ENCODE measurements at places on chromosomes 5 and 9.
A peak's percentile ranks its signal among the peaks of the same experiment; 100 is the strongest.

DNA sequence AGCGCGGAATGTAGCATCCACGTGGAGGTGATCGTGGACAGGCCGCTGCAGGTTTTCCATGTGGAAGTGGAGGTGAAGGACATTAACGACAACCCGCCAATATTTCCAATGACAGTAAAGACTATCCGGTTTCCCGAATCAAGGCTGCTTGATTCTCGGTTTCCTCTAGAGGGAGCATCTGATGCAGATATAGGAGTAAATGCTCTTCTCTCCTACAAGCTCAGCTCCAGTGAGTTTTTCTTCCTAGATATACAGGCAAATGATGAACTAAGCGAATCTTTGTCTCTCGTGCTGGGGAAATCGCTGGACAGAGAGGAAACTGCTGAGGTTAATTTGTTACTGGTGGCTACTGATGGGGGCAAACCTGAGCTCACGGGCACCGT, 598 bp downstream of the PCDHA2 start:
- DNase-seq = no peak

GRCh38 chr9:35114840-35115628, 628 bp downstream of the ATOSB start:
- no peak for DNase-seq

DNA sequence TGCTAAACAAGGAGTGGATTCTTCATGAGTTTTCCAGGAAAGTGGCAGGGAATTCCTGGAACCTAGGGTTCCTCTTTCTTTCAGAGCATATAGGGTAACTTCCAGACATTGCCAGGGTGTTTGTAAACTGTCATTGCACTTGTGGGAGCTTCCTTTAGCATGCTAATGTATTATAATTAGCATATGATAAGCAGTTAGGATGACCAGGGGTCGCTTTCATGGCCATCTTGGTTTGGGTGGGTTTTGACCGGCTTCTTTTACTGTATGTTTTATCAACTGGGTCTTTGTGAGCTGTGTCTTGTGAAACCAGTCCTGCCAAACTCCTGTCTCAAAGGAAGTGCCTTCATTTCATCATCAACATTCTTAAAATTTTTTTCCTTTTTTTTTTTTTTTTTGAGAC, 11.9 kb upstream of the MELK start:
- no peak for DNase-seq

GRCh38 chr5:150574818-150575547, 65.5 kb upstream of the SYNPO start:
- no peak for DNase-seq

GRCh38 chr5:177195307-177195952, 61.9 kb downstream of the NSD1 start:
- DNase-seq = peak; percentile 46

DNA sequence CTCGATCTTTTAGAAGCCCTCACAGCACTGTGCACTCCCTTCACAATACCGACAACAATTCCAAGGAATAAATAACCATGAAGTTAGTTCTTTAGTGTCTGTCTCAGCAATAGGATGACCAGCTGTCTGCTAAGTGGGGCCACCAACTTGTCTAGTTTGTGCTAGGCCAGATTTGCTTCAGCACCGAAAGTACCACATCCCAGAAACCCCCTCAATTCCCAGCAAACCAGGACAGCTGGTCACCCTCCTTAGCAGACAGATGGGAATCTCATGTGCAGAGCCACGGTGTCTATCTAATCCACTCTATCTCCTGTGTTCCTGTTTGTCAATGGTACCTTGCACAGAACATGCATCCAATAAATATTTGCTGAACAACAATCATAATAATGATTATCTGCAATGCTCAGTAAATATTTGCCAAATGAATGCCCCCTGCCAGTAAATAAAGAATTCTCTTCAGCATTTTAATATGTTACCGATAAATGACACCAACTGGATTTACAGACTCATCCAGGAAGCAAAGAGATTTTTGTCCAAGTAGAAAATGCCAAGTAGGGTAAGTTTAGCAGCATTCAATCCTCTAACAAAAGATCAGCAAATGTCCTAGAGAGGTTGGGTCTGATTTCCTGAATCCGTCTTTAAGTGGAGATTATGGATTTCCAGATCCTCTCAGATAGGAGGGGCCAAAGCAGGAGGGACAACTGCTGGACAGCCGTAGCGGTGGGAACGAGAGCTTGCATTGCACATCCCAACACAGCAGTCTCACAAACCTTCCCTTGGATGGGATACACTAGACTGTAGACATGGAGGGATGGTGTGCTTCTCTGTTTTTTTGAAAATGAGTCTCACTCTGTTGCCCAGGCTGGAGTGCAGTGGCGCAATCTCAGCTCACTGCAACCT, 51.9 kb upstream of the ANKRD33B start:
- no peak for DNase-seq

DNA sequence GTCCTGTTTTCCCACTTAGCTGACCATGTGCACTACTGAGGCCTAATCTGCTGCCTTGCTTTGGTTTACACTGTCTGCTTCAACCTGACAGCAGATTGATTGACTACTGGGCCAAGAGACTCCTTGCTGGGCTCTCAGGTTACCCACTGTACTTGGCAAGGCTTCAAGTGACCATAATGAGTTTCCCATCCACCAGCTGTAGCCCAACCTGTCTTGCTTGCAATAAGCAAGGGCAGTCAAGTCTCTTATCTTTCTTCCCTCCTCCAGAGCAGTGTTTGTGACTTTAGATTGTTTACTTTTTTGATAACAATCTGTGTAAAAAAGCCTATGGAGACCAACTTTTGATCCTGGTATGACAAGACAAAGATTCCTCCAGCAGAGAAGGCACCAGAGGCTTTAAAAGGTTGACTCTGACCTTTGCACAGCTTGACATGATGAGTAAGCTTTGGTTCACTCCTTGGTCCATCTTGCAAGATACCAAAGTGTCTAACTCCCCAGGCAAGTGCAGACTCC, 912.3 kb upstream of the SEMA6A start:
- no peak for DNase-seq

DNA sequence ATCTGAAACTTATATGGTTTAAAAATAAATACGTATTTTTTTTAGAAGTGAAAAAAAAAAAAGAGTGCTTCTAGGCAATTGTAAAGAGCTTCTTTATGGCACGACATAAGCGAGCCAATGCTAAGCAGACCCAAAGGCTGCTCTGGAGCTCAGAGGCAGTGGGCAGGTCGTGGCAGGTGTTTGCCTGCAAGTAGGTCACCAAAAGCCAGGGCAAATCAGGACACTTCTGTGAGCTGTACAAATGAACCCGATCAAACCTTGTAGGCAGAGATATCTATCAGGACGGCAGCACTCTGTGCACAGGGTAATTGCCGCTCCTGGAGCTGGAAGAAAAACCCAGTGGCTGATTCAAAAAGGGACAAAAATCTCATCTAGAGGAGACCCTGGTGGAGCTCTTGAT, 75.9 kb downstream of the IRX2 start:
- no peak for DNase-seq

DNA sequence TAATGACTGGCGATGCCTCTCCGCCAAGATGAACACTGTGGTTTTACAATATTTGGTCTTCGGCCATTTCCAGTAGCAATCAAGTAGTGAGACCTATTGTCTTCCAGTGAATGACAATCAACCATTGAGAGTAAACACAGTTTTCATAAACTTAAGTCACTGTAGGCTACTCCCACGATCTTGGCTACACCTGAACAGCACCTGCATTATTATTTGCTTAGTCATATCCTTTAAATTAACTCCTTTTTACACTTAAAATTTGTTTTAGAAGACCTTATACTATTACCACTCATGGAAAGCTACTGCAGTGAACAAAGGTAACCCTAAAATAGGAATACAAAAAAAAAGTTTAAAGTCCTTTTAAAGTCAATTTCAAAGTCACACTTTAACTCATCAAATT, 58.2 kb downstream of the ZNF354C start:
- DNase-seq = no peak

GRCh38 chr5:36369219-36369690, 67.6 kb upstream of the RANBP3L start:
- no peak for DNase-seq

- no peak for DNase-seq
Measured at GRCh38 chr5:74192606-74193299, 447.8 kb downstream of the ENC1 start.

DNA sequence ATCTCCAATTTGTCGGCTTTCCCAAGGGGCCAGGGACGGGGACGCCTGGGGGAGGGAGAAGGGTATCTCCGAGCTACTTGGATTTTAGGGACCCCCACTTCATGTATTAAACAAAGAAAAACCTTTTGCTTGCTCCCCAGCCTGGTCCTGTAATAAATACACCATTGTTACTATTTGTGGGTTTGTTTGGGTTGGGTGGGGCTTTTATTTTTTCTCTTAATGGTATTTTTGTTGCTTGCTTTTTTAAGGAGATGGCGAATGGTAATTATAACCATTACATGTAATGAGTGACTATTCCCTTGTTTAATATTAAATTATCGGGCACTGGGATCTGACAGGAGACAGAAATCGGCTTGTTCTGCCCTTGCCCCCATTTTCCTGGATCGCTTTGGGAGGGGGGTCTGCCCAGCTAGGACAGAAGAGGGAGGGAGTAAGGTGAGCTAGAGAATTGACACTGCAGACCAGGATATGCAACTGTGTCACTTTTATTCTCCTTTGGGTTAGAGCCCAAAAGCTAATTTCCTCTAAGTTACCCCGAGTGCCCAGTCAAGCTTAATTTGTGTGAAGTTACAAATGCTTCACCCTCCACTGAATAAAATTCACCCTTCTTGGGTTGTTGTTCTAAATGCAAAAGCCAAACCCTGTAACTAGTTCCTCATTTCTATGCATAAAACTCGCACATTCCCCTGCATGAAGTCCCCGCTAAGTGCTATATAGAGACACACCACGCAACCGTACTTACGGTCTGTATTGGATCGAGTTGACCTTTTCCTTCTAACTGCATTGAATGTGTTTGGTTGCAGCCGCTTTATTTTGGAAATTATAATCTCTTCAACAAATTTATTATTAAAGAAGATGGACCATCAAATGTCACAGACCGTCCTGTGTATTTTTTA, 1.6 kb upstream of the ZNF608 start:
- no peak for DNase-seq

DNA sequence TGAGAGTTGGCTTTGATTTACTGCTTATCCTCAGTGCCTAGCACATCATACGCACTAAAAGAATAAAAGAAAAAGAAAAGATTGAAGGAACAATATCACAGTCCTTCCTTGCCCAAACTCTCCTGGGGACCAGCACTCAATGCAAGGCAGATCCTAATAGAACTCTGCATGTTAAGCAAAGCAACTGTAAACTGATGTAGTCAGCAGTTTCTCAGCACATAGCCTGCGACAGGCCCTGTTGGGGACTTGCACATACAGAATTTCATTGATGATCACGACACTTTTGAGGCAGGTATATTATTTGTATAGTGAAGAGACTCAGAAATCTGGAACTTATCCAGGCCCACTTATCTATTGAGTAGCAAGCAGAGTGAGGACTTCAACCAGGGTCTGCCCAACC, 15.4 kb downstream of the NIPAL4 start:
- DNase-seq = no peak

DNA sequence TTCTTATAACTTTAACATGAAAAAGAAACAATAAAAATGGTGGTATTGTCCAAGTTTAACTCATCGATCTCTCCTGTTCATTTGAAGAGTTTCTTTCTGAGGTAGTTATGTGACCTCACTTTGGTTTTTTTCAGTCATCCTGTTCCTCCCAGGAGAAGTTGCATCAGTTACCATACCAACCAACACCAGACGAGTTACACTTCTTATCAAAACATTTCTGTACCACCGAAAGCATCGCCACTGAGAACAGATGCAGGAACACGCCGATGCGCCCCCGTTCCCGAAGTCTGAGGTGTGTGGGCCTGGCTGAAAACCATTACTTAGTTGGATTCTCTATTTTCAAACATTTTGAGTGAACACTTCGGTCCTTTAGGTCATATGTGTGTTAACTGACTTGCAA, 96.3 kb downstream of the CD180 start:
- DNase-seq = no peak

DNA sequence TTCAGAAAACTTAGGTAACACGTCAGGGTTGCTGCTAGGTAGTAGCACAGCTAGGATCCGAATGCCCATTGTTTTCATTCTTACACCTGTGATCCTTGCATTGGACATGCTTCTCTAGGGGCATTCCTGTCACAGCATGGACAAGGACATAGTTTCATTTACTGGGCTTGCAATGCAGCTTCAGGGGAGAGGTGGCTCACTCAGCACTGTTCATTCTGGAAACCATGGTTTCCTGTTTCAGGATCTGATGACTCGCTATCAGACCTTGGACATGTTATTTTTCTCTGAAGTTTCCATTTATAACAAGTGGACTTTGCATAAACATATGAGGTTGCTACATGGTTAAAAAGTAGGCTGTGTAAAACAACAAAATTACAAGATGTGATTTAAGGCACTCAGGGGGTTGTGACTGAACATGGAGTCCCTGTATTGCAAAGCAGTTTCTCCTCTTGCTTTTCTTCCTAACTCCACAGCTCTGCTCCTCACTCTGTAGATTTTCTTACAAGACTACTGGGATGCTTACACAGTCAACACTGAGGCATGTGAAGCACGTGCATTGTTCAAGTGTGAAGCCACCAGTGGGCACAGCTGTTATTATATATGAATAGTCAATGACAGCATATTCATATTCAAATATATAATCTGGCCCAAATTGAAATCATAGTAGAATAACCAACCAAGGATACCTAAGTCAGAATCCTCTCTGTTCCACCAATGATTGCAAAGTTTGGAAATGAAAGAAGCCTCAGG, 66.1 kb upstream of the STK32A start:
- DNase-seq = no peak

GRCh38 chr9:75148561-75148960, 60.2 kb downstream of the OSTF1 start:
- no peak for DNase-seq

- no peak for DNase-seq
Measured at GRCh38 chr5:18068826-18069225, 434.6 kb downstream of the TAF11L14 start.

GRCh38 chr9:70933321-70933720, 188.1 kb downstream of the TRPM3 start:
- no peak for DNase-seq

GRCh38 chr5:135829681-135830383, 4.6 kb upstream of the SLC25A48 start:
- DNase-seq = peak; percentile 88

DNA sequence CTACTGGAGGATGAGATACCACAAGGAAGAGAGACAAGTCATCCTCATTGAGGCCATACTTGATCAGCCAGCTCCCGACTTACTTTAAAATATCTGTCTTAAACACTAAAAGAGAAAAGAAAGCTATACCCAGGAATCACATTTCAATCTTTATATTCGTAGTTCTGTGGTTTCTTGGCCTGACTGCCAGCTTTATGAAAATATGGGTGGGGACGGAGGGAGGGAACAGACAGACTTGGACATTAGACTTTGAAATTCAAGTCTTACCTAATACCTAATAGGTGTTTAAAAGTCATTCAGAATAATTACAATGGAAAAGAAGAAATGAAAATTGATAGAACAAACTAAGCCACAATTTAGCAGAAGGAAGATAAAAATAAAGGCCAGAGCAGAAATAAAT, 604.8 kb upstream of the RORB start:
- DNase-seq = no peak

GRCh38 chr5:147472664-147473475, 37.0 kb downstream of the DPYSL3 start:
- no peak for DNase-seq

GRCh38 chr9:124708633-124709291, 62.3 kb downstream of the NR6A1 start:
- no peak for DNase-seq

- no peak for DNase-seq
Measured at GRCh38 chr9:137467896-137468295, 8.8 kb upstream of the NSMF start.

GRCh38 chr9:97314503-97314902, 7.0 kb downstream of the CCDC180 start:
- no peak for DNase-seq

GRCh38 chr5:142600611-142601358, 85.1 kb downstream of the FGF1 start:
- DNase-seq = no peak

Data from osteocyte (in vitro differentiated cells).